ENCODE measurements at places on chromosomes 5 and 9.

DNA sequence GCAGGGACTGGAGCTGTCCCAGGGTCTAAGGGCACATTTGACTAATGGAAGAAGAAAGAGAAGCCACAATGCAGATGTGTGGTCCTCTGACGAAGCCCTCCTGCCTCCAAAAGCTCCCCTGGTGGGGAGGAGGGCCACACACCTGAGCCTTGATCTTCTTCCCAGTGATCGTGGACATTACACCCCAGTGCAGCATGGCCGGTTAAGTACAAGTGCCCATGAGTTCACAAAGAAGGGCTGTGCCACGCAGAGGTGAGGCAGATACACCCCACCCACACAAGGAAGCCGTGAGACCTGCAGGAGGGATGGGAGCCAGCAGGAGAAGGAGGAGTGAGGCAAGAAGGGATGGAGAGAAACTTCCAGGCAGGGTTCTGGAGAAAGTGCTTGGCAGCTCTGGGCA, 199.0 kb upstream of the MVB12B start:
- DNase-seq: no peak

GRCh38 chr5:119333421-119333851, 22.4 kb upstream of the TNFAIP8 start:
- peak; percentile 60 for DNase-seq

DNA sequence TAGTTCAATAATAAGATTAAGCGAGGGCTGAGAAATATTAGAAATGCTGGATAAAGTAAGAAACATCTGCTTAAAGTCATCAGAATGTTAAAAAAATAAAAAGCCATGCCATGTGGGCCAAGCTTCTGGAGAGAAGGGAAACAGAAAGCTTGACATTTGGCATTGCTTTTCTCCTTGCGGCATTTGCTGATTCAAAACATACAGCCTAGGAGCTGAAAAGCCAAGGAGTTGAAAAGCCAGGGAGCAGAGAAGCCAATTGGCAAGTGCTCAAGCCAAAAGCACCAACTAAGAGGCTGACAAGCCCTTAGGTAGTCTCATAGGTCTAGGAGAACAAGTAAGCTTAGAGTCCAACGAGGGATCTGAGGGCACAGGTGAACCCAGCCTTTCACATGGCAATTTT, 754.3 kb downstream of the TLE4 start:
- no peak for DNase-seq

DNA sequence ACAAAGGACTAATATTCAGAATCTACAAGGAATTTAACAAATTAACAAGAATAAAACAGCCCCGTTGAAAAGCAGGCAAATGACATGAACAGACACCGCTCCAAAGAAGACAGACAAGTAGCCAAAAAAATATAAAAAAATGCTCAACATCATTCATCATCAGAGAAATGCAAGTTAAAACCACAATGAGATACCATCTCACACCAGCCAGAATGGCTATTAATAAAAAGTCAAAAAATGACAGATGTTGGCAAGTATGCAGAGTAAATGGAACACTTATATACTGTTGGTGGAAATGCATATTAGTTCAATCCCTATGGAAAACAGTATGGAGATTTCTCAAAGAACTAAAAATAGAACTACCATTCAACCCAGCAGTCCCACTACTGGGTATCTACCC, 302.7 kb upstream of the RGMB start:
- no peak for DNase-seq

DNA sequence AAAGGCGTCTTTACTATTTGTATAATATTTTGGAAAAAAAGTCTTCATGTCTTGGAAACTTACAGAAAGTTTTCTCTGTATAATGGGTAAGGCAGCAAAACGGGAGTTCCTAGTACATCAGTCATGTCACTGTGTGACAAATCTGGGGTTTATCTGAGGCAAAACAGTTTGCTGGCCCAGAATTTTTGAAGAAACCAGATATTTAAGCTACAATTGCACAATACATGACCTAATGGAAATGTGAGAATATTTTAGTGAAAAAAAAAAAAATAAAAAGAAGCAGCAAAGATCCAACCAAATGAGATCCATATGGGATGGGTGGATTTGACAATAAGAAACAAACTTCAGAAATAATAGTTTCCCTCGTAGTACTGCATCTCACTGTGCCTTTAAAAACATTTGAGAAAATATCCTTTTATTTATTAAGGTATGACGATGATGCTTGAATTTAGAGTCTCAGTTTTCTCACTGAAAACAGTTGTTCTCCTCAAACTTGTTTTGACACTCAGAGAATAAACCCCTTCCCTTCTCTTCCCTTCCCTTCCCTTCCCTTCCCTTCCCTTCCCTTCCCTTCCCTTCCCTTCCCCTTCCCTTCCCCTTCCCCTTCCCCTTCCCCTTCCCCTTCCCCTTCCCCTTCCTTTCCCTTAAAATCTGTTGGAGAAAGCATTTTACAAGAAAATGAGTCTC, 180.5 kb upstream of the TUT7 start:
- DNase-seq: no peak

DNA sequence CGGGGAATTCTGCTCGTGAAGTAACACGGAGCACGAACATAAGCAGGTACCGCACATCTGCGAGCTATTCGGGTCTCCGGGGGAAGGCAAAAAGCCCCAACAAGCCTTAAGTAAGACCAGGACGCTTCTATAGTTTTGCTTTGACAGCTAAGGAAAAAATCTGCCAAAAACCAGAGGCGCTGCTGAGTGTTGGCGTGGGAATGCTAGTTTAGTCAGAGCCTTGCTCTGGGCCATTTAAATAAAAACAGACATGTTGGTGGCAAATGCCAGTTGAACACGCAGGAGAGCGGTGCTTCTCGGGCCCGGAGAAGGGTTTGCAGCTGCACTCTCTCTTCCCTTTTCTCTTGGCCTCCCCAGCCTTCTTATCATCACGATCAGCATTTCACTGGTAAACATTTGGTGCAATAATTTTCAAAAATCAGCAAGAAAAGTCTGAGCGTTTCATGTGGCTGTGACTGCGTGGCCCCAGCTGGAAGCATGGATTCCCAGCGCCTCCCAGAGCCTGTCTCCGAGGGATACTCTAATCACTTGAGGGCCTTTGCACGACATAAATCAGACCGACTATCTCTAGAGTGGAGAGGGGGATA, 6.4 kb upstream of the NOTCH1 start:
- peak; percentile 50 for DNase-seq

DNA sequence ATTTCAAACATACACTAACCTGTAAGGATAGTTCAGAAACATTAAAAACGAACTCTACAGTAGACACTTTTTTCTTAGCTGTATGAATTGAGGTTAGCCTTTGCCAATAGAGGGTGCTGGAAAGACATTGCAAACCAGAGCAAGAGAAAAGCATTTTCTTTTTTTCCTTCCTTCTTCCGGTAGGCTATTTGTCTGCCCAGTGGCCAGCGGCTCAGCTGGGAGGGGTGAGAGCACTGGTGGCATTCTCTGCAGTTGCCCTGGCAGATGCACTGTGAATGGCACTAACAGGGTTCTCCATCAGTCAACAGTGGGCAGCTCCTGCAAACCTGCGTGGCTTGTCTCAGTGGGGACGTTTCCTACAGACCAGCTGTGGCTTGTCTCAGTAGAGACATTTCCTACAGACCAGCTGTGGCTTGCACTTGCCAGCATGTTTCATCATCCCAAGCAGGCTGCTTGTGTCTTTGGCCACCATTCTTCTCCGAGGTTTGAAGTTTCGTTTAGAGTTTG, 984.5 kb upstream of the CDH18 start:
- DNase-seq: no peak

GRCh38 chr9:21028466-21028865, 3.0 kb downstream of the HACD4 start:
- DNase-seq: no peak

DNA sequence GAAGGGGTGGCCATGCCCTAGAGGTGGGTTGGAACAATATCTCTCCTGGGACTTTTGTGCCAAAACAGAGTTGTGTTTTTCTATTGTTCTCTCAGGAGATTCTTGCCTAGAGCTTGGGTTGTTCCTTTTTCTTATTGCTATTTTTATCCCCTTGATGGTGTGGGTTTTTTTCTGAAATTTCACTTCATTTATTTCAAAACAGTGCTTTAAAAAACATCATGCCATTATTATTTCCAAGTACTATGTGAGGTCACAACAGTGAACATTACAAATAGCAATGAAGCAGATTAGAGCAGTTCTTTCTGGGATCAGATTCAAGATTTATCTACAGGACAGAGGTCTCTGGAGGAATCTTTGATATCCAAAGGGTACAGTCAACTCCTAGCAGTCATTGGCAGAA, 76.6 kb downstream of the ACTBL2 start:
- DNase-seq: no peak

DNA sequence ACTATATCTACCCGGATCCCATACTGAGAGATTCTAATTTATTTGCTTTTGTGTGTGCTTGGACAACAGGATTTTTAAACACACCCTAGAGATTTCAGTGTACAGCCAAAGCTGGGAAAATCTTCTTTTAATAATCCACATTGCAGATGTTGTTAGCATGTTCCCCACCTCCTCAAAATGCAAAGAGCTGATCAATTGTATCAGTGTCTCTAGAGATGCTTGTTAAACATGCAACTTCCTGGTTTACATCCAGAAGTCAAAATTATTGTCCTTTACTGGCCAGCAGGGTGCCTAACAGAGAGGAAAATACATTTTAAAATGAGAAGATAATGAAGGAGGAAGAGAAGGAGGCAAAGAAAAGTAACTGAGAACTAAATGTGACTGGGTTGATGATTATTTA, 793.3 kb downstream of the SEMA5A start:
- DNase-seq: no peak

- no peak for DNase-seq
These were observed 10.7 kb downstream of the LYSMD3 start for GRCh38 chr5:90518661-90519060.

DNA sequence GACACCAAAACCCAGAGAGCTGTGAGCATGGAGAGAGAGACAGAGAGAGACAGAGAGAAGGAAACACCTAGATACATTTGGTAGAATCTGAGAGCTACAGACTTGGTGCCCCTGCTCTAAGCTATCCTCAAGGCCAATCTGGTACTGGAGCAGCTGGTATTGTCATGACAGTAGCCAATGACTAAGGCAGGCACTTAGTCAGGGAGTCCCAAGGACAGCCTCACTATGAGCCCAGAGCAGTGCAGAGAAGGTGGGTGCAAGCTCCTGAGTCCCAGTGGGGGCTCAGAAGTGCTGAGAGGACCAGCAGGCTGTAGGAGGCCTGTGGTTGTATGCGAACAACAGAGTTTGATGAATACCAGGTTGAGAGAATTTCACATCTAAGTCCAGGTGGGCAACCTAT, 300.4 kb upstream of the ZNF608 start:
- DNase-seq: no peak

- no peak for DNase-seq
These were observed 567.5 kb upstream of the RIOK2 start for GRCh38 chr5:97750576-97750975.

- no peak for DNase-seq
These were observed 221.6 kb upstream of the SLC30A5 start for GRCh38 chr5:68872088-68872839.

- no peak for DNase-seq
These were observed 62.7 kb downstream of the ANKRD33B start for GRCh38 chr5:10626473-10627013.

- DNase-seq: no peak
These were observed 15.7 kb upstream of the MAT2B start for GRCh38 chr5:163489745-163490075.

- no peak for DNase-seq
These were observed 127.4 kb downstream of the PALM2AKAP2 start for GRCh38 chr9:109907400-109907799.

GRCh38 chr5:157271740-157272271, 5.9 kb downstream of the CYFIP2 start:
- DNase-seq: peak; percentile 95

Measured in activated CD4-positive, alpha-beta T cell treated with anti-CD3 and anti-CD28 coated beads for 36 hours (primary cell).